ENCODE measurements at places on chromosomes 16 and 17.

GRCh38 chr16:56072096-56072495 is 119.2 kb upstream of the GNAO1 start:
- DNase-seq = no peak

- DNase-seq = no peak
Measured at GRCh38 chr16:87233928-87234327, 83.3 kb downstream of the C16orf95 start.

DNA sequence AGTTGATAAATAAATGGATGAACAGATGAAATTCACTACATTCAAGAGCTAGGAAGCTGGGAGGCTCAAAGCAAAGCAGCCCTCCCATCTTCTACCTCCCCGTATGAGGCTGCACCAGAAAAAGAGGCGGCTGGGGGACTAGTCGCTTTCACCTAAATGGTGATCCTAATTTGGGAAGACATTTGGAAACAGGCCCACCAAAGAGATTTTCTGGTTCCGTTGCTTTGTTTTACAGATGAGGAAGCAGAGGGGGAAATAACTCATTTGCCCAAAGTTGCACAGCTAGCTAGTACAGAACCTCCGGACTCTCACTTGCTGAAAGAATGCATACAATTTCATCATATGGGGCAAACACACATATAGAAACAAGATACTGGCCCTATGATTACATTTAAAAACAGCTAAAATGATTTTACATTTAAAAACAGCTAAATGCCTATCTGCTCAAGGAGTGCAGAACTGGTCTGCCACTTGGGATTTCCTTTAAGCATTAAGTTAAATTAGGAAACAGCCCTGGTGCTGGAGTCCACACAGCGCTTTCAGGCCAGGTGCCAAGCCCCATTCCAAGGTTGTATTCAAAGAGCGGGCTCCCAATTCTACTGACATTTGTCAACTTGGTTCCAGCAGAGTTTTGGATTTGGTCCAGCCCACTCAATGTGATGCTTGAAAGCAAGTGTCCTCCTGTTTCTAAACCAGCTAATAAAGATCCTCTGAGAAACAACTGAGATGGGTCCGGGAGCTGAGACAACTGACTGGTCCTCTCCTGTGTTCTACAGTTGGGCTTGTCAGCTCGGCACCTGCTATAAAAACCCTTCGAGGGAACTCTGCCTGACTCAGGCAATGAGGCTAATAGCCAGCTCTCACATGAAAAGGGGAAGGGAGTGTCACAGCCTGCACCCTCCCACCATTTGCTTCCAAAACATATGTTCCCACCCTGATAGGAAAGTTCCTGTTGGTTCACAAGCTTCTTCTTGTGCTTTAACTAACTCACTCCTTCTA is 11.7 kb downstream of the ERN1 start:
- no peak for DNase-seq

GRCh38 chr17:59154292-59154720 is 680 bp downstream of the SKA2 start:
- DNase-seq = peak; percentile 48

GRCh38 chr16:16101585-16101984 is 121.7 kb downstream of the ABCC6 start:
- no peak for DNase-seq

DNA sequence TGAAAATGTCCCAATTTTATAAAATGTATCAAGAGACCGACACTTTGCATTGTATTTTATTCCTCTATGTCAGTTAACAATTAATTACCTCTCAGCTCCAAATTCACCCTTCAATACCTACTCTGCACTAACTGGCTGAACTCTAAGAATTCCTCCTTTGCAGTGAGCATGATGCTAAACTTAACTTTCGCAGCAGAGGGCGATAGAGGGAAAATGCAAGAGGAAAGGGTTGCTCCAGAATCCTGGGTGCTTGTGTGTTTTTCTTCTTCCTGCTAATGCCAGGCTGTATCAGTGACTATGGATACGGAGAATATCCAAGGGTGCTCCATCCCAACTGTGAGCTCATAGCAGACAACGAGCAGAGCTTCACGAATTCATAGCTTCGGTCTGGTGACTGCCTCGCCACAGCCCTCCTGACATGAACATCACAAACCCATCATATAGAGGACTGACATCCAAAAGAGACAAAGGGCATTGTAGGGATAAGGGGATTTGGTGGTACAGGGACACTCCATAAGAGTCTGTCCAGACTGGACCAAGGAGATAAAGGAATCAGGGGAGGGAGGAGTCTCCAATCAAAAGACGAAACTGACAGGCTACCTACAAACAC is 172.9 kb downstream of the STX8 start:
- DNase-seq = no peak

GRCh38 chr17:45293413-45294211 is 23.2 kb downstream of the MAP3K14 start:
- DNase-seq = peak; percentile 36

GRCh38 chr17:40818343-40818732 is 4.1 kb downstream of the KRT10 start:
- DNase-seq = no peak

Data from hippocampal formation (tissue), 2 donors.